Heart right ventricle (tissue), 16 donors: ENCODE measurements at places on chromosomes 7 and 10. TPM values are rescaled to one million over a fixed set of nuclear protein-coding genes. Genes with fewer than 3 reads are reported as not detected.

Gene APBB1IP
- total RNA-seq, result 2.2 TPM

Gene MKX
- total RNA-seq, result 0.33 TPM

Gene FAM24B
- 0.92 TPM for total RNA-seq

Gene TFPI2
- total RNA-seq, result 1.1 TPM

Gene STMP1
- total RNA-seq, result 30.0 TPM

Gene CDK14
- total RNA-seq, result 29.1 TPM

Gene GPC2
- 1.1 TPM for total RNA-seq

Gene NME8
- total RNA-seq, result not detected
